Purkinje cell (primary cell): ENCODE measurements at places on chromosomes 2 and 18. TPM values are rescaled to one million over a fixed set of nuclear protein-coding genes. Genes with fewer than 3 reads are reported as not detected.

NTSR2 gene
- 1.7 and 3.4 TPM in 2 replicates for polyA plus RNA-seq

CCDC121 gene
- polyA plus RNA-seq: 2.7 and 3.4 TPM in 2 replicates

TMEM131 gene
- polyA plus RNA-seq: 14.5 and 19.3 TPM in 2 replicates

ASB18 gene
- 0.62 TPM in 1 of 2 replicates, not detected in the other for polyA plus RNA-seq

AP1S3 gene
- polyA plus RNA-seq: 4.8 and 5.8 TPM in 2 replicates

DGKD gene
- 1.7 and 2.3 TPM in 2 replicates for polyA plus RNA-seq

BCL2 gene
- 1.5 and 1.8 TPM in 2 replicates for polyA plus RNA-seq

EN1 gene
- polyA plus RNA-seq: not detected in 2 replicates

ALPP gene
- polyA plus RNA-seq: not detected in 2 replicates

PROKR1 gene
- not detected in 2 replicates for polyA plus RNA-seq

BCL2L11 gene
- 1.7 and 2.7 TPM in 2 replicates for polyA plus RNA-seq

CAVIN2 gene
- 0.55 TPM in 1 of 2 replicates, not detected in the other for polyA plus RNA-seq

PAX8 gene
- polyA plus RNA-seq: not detected in 2 replicates

AKAIN1 gene
- polyA plus RNA-seq: 425 and 444 TPM in 2 replicates

KCTD1 gene
- 196 and 216 TPM in 2 replicates for polyA plus RNA-seq

HOXD11 gene
- polyA plus RNA-seq: not detected in 2 replicates

UGT1A4 gene
- polyA plus RNA-seq: not detected in 2 replicates
